ENCODE measurements at places on chromosomes 2 and 18.

DNA sequence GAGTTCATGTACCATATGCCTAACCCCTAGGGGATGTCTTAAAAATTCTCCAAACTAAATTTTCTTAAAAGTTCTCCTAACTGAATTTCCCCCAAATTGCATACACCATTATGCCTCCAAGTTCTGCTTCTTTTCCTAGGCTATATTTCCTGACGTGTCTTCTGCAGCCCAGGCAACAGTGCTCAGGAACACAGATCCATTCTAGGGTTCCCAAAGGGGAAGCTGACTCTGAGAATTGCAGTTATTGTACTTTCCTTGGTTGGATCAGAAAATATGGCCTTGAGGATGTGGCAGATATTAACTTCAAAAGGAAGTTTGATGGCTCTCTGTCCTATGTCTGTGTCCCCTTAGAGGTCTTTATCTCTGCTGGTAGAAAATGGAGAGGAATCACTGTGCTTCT lies 124.3 kb downstream of the TMEM17 start:
- DNase-seq: no peak

GRCh38 chr18:52730972-52731619 lies 391.1 kb downstream of the DCC start:
- DNase-seq: no peak

GRCh38 chr2:226862623-226863022 lies 26.8 kb downstream of the RHBDD1 start:
- DNase-seq: peak; percentile 51

DNA sequence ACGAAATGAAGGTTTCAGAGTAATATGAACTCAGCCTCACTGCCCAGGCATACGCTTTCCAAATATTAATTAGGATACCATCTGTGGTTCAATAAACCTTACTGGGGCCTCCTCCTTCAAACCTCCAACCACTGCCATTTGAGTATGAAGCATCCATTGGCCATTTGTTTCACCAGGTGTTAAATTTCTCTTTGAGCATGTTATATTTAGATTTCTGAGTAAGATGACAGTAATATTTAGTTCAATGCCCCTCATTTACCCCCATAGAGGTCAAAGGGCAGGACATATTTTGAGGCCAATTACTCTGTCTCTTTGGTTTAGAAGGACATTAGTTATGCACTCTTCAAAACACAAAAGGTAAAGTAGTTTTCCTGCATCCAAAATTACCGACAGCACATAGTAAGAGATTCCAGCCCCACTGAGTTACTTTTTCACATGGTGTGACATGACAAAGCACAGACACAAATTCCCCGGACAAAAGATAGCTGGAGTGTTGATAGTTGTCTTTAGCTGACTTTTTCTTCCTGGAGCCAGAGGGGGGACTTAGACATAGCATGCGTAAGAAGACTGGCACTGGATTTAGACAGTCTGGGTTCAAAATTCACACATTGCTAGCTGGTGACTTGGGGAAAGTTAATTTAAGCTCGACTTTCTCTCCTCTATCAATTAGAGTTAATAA lies 33.1 kb upstream of the LNPK start:
- no peak for DNase-seq

- DNase-seq: no peak
Measured at GRCh38 chr2:70633508-70633907, 79.9 kb upstream of the TGFA start.

GRCh38 chr2:209619782-209620181 lies 151.8 kb upstream of the UNC80 start:
- no peak for DNase-seq

DNA sequence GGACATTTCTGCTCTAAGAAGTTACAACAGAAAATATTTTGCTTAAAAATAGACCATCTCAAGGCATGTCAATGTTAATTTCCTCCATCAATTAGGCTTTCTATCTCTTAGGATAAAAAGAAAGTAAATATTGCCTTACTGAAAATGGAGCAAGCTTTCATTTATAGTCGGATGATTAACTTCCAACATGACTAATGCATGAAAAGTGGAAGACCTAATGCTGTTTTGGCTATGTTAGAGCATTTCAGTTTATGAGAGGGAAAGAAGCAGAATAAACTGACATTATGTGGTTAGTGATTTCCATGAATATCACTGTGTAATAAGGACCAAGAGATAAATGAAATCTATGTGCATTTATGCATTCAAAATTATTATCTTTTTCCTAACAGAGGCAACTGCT lies 475.2 kb upstream of the UBE2E3 start:
- DNase-seq: no peak

DNA sequence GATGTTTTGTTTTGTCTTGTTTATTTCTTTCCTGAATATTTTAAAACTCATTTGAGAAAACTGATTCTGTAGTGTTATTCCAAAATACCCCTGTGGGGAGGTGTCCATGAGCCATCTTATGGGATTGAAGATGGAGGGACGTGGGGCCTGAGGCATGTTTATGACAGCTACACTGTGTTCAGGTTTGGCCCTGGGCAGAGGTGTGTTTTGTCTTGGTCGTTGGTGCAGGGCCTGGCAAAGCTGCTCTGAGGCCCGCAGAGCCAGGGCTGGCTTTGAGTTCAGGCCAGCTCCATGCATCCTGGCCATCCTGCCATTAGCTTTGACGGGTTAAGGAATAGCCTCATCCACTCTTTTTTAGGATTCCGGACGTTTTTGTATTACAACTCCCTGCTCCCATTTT lies 68.9 kb downstream of the TMEM18 start:
- no peak for DNase-seq

- no peak for DNase-seq
Measured at GRCh38 chr2:152790883-152791282, 72.5 kb downstream of the ARL6IP6 start.

- no peak for DNase-seq
Measured at GRCh38 chr2:100321179-100321865, 979 bp downstream of the LONRF2 start.

- DNase-seq: peak; percentile 27
Measured at GRCh38 chr2:165698444-165698884, 95.6 kb downstream of the GALNT3 start.

DNA sequence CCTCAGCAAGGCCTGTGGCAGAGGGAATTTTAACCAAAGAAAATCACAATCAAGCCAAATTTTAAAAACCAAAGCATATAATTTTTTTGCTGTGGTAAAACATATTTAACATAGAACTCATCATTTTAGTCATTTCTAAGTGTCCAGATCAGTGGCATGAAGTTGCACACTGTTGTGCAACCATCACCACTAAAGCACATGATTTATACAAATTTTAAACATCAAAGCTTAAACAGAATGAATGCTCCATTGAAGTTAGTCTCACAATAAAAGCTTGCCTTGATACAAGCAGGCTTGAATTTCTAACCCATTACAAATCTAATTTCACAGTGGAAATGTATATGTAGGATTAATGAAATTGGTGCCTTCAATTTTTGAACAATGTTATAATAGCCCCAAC lies 31.2 kb downstream of the FTCDNL1 start:
- DNase-seq: no peak

- DNase-seq: no peak
Measured at GRCh38 chr2:74155830-74156229, 8.1 kb upstream of the BOLA3 start.

DNA sequence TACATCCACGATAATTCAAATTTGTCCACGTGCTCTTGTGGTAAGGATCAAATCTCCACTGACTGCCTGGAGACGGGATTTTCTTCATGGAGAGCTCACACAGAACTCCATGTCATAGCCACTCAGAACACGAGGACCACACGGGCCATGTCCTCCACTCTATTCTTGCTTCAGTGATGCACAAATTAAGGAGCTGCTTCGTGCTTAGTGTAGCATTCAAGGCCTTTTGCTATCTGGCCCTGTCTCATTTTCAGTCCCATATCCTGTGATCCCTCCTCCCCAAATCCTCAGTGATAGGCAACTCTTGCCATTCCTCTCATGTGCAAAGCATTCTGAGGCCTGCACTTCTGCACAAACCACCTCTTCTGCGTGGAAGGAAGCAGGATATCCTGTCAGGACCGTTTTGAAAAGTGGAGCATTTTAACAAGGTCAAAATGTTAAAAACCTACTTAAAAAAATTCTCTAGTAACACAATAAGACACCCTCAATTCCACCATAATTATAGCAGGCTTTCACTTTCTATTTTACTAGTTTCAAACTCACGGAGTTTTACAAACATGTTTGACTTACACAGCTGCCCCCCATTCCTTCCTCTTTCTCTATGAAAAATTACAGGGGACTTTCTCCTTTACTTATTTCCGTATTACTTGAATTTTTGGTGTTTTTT lies 35.2 kb downstream of the ST3GAL5 start:
- DNase-seq: peak; percentile 65

DNA sequence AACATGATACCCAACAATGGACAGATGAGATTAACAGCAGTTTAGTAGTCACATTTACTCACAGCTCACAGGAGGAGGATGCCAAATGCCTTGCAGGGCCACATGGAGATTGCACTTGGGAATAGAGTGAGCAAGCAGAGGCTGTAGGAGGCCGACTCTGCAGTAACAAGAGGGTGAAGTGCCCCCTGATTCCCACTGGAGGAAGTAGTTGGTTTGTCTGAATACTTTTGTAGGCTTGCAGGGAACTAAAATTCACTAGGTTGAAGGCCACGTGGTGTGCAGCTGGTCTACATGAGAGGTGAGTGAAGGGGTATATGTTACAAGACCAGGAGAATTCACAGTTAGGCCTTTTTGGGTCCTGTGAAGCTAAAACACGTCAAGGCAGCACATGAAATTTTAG lies 419.3 kb upstream of the TNP1 start:
- no peak for DNase-seq

GRCh38 chr18:24018299-24018886 lies 3.8 kb downstream of the TTC39C start:
- DNase-seq: no peak

GRCh38 chr18:31099450-31100230 lies 2.6 kb downstream of the DSC2 start:
- no peak for DNase-seq

DNA sequence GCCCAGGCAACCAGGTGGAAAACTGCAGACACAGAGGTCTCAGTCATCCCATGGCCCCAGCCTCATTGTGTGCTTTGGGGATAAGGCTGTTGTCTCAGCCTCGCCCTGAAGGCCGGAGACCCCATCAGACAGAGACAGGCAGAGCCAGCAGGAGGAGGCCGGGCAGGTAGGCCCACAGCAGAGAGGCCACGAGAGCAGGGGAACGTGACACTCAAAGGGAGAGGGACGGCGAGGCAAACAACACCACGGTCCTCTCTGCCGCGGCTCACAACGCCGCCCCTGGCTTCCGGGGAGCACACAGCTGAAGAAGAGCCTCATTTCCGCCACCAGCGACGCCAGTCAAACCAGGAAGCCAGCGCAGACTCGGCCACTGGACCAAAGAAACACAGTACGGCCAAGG lies 103.3 kb downstream of the ZNF516 start:
- DNase-seq: no peak

- DNase-seq: no peak
Measured at GRCh38 chr2:65549257-65549627, 116.8 kb upstream of the SPRED2 start.

GRCh38 chr2:172667581-172668325 lies 67.9 kb upstream of the RAPGEF4 start:
- no peak for DNase-seq

GRCh38 chr2:185044323-185044874 lies 446.1 kb downstream of the ZNF804A start:
- no peak for DNase-seq

DNA sequence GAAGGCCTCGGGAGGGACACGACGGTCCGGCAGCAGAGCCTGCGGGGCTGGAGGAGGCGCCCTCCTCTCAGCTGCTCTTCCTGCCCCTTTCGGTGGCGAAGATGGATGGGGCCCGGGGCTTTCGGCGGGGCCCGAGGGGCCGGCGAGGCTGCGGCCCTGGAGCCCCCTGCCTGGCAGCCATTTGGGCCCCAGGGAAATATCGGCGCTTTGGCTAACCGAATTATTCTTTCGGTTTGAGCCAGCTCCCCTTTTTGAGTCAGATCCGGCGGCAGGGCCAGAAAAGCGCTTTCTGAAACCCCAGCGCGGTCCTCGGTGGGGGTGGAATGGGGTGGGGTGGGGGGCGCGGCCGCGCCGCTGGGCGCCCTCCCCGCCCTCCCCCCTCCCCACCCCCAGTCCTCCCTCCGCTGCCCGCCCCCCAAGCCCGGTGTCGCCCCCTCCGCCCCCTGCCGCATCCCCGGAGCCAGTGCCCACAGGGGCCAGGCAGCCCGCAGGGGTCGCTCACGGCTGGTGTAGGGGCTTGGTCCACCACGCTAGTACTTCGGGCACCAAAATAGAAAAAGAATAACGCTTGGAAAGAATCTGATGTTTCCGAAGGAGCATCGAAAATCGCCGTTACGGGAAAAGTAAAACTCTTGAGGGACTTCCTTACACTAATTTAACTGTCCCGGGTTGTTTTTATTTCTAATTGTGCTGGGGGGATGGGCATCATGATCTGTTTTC lies 9.1 kb upstream of the ARID5A start:
- no peak for DNase-seq

- DNase-seq: no peak
Measured at GRCh38 chr2:219483451-219484342, 15.0 kb upstream of the GMPPA start.

DNA sequence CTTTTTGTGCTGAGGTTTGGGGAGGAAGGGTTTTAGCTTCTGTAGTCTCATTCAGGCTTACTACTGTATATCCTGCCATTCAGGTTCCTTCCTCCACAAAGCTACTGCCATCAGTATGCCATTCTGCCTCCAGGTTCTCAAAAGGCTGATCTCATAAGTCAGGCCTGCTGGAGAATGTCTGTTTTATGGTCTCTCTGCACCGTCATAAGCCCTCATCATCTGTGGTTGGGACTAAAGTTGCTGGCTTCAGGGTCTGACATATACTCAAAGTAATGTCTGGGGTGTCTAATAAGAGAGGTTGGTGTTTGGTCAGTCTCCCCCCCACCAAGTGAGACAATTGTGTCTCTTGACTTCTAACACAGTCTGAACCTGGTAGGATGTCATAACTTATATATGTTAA lies 36.2 kb upstream of the CCBE1 start:
- no peak for DNase-seq

GRCh38 chr2:128666596-128666995 lies 347.9 kb upstream of the HS6ST1 start:
- no peak for DNase-seq

DNA sequence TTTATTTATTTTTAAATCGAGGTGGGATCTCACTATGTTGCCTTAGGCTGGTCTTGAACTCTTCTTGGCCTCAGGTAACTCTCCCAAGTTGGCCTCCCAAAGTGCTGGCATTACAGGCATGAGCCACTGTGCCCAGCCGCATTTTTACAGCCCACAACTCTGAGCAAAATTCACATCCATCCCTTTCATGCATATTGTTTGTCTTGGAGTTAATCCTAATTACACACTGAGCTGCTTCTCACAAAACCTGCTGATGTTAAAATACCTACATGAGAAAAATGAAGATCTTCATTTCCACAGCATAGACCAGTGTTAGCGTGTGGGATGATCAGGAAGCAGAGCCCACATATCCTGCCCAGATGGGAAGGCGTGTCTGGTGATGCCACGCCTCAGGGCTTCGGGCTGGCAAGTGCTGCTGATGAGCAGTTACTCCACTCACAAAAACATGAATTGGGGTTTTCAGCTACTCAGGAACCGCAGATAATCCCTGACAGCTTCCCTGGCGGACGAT lies 14.6 kb downstream of the ITGB1BP1 start:
- DNase-seq: no peak

GRCh38 chr2:65786765-65787164 lies 354.4 kb upstream of the SPRED2 start:
- no peak for DNase-seq
